GM20000 (cell line): ENCODE measurements at places on chromosomes 3 and 15.

GRCh38 chr3:31878231-31878838 is 102.7 kb downstream of the OSBPL10 start:
- no peak for DNase-seq

- no peak for DNase-seq
These were observed 39.2 kb upstream of the POLR2M start for GRCh38 chr15:57667171-57667849.

DNA sequence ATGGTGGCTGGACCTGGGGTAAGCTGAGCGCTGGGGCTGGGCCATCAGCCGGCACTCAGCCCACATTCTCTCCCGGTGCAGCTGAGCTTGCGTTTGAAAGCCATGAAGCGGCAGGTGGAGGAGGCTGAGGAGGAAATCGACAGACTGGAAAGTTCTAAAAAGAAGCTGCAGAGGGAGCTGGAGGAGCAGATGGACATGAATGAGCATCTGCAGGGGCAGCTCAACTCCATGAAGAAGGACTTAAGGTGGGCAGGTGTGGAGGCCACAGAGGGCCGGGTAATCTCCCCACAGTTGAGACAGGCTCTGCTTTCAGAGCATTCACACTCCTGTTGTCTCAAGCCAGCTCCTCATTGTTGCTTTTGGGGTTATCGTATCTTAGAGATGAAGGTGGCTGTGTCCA is 45.7 kb upstream of the MYZAP start:
- DNase-seq: no peak

- no peak for DNase-seq
These were observed 111.0 kb downstream of the ADAMTS17 start for GRCh38 chr15:100230784-100231183.

GRCh38 chr3:154224866-154225265 is 99.4 kb downstream of the DHX36 start:
- no peak for DNase-seq

DNA sequence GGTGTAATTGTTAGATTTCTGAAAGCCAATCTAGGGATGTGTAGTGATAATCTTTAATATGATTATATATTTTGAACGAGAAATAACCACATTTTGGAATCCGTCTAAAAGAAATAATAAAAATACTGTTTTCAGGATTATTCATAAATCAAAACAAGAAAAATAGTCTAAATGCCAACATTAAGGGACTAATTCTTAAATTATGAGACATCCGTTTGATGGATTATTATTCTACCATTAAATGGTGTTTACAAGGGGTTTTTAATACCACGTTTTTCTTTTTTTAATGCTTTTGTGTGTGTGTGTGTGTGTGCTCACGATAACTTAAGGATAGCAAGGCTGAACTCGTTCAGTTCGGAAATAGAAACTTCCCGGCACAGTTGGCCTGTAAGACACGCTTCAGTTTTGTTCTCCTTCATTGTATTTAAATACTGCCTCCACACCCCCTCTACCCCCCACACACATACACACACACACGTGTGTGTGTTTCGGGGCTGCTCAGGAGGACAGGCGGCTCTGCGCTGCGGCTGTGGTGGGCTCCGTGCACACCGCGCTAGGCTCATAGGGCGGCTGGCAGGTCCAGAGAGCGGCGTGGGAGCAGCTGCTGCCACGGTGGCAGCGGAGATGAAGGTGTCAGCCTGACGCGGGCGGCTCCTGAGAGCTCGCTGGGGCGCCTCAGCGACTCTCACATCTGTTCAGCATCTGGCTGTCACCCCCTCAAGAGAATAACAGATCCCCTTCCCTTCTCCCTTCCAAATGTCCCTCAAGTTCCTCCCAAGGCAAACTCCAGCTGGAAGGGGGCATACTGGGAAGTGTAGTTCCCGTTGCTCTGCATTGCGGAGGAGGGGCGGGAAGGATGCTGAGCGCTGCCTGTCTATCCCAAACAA is 23.0 kb upstream of the ANP32A start:
- DNase-seq: no peak

- no peak for DNase-seq
These were observed 785.3 kb downstream of the MCTP2 start for GRCh38 chr15:95016511-95017229.
